OCI-LY7 (cell line): ENCODE measurements at places on chromosomes 13 and 19. TPM values are rescaled to one million over a fixed set of nuclear protein-coding genes. Genes with fewer than 3 reads are reported as not detected.

The SULT2A1 gene
- not detected in 2 replicates for total RNA-seq

The COX7A1 gene
- not detected in 2 replicates for total RNA-seq

The TTYH1 gene
- 0.53 TPM in 1 of 2 replicates, not detected in the other for total RNA-seq

The GIPR gene
- total RNA-seq, result 23.3 and 24.6 TPM in 2 replicates

The MEIOSIN gene
- total RNA-seq, result not detected in 2 replicates

The LCP1 gene
- 546 and 565 TPM in 2 replicates for total RNA-seq

The VMAC gene
- 6.0 and 7.9 TPM in 2 replicates for total RNA-seq

The ZNF229 gene
- total RNA-seq, result not detected in 2 replicates

The RABAC1 gene
- 167 and 191 TPM in 2 replicates for total RNA-seq

The KLF5 gene
- total RNA-seq, result 0.29 and 1.1 TPM in 2 replicates

The FBN3 gene
- total RNA-seq, result not detected in 2 replicates

The CIC gene
- total RNA-seq, result 48.2 and 59.3 TPM in 2 replicates

DNA sequence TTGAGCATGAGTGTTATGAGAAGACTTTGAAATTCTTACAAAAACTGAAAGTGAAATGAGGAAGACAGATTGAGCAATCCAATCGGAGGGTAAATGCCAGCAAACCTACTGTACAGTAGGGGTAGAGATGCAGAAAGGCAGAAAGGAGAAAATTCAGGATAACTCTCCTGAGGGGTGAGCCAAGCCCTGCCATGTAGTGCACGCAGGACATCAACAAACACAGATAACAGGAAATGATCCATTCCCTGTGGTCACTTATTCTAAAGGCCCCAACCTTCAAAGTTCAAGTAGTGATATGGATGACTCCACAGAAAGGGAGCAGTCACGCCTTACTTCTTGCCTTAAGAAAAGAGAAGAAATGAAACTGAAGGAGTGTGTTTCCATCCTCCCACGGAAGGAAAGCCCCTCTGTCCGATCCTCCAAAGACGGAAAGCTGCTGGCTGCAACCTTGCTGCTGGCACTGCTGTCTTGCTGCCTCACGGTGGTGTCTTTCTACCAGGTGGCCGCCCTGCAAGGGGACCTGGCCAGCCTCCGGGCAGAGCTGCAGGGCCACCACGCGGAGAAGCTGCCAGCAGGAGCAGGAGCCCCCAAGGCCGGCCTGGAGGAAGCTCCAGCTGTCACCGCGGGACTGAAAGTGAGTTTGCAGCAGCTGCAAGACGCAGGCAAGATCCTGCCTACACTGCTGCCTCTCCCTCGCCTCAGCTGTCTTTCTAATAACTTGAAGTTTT, at the start of gene TNFSF13B:
TNFSF13B (plus strand) TSS at position 118 of the 728 bp plus-strand sequence; CDS start at position 296, 178 bp downstream.
- DNase-seq, result peak; percentile 34

DNA sequence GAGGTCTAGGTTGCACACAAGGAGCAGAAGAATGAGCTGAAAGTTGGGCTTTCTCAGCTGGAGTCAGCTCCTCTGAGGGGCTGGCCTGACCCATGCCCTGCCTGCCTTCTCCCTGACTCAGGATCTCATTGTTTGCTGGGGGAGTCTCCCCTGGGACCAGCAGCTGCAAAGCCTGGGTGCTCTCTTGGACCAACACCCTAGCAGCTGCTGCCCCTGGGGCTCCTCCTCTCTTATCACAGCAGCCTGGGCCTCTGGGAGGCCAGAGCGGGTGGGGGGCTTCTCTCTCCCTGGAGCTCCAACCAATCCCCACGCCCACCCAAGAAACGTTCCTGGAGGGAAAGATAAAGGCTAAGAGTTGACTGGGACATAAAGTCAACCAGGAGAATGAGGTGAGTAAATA, 1.6 kb upstream of the FCGBP start:
- no peak for DNase-seq

DNA sequence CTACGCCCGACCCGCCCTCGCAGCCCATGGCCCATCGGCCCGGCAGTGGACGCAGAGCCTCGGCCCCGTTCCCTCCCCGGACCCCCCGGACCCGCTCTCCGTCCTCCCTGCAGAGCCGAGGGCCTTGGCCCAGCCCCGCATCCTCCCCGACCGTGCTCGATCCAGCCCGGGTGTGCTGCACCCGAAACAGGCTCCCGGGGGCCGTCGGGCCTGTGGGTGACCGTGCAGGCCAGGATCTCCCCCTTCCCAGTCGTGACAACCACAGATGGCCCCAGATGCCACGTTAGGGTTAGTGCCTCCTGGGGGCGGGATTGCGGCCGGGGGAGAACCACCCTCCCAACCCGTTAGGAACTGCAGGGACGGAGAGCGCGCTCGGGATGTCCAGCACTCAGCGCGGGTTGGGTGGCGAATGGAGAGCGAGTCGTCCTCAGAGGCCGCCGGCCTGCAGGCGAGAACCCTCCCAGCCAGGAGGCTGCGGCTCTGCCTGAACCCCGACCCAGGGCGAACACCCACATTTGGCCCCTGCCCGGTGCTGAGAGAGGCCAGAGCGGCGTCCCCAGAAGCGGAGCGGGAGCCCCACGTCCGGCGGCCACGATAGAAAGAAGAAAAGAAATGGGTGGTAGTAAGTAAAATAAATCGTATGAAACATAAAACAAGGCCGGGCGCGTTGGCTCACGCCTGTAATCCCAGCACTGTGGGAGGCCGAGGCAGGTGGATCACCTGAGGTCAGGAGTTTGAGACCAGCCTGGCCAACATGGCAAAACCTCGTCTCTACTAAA, 6.7 kb upstream of the MADCAM1 start:
- DNase-seq, result peak; percentile 24

DNA sequence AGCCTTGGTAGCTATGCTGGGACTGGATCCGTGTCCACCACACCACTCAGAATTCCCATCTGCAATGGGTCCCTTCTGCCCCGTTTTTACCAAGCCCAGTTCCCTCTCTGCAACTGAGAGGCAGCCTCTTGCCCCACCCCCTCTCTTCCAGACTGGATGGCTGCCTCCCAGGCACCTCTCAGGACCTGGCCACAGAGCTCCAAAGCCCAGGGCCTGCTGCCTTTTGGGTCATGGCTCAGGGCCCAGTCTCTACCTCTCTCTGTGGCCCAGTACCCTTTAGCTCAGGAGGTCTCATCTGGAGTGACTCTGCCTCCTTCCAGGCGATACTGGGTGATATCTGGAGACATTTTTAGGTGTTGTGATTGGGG, 10.3 kb upstream of the ZBTB7A start:
- no peak for DNase-seq

DNA sequence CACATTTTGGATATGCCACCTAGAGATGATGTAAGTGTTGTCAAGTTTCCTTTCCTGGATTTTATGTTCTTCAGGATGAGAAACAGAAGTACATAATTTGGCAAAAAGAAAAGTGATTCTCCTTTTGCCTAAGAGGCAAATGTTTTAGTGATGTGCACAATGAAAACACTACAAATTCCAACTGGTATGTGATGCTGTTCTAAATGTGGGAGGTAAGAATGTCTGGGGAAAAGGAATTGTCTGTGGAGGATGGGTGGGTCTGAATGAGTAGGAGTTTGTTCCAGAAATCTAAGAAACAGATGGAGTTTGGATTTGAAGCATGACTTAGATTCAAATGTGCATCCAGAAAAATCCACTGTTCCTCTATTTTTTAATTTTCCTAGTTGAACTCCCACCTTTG, 473.6 kb upstream of the SPRY2 start:
- DNase-seq, result no peak

GRCh38 chr13:102846261-102847015, 606 bp downstream of the ERCC5 start:
- DNase-seq, result peak; percentile 69

- DNase-seq, result no peak
Observed at GRCh38 chr13:27252467-27252866, 1.1 kb downstream of the RPL21 start.

DNA sequence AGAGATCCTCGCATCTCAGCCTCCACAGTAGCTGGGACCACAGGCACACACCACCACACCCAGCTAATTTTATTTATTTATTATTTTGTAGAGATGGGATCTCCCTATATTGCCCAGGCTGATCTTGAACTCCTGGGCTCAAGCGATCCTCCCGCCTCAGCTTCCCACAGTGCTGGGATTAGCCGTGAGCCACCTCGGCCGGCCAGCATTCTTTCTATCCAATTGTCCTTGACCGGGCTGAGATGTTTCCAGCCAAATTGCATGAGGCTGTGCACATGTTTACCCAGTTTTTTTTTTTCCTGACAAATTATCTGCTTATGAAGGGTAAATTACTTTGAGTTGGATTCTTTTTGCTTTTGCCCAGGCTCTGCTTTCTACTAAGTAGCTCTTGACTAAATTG, 28.2 kb downstream of the UNC13A start:
- no peak for DNase-seq

DNA sequence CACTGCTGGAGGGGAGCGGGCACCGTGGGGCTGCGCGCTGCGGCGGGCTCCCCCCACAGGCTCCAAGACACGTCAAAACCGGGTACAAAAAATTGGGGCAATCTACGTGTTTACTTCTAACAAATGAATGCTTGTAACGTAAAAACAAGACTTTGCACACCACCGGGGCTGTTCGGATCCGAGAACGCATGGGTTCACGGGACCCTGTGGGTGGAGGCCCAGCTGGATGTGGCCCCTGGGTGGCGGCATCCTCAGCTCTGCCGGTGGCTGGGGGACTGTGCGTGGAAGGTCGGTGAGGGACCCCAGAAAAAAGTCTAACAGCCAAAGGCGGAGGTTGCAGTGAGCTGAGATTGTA, 10.3 kb upstream of the SLC7A10 start:
- no peak for DNase-seq

DNA sequence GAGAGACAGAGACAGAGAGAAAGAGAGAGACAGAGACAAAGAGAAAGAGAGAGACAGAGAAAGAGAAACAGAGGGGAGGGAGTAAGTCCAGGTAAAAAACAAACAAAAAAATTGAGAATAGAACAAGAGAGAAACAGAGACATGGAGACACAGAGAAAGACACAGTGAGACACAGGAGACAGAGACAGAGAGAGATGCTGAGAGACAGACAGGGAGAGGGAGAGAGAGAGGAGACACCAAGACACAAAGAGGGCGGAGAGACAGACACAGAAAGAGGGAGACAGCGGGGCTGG, 5.8 kb upstream of the PROZ start:
- no peak for DNase-seq

- no peak for DNase-seq
Observed at GRCh38 chr19:31574251-31574973, 225.2 kb upstream of the TSHZ3 start.

- DNase-seq, result no peak
Observed at GRCh38 chr13:33123066-33123859, 107.0 kb downstream of the KL start.

DNA sequence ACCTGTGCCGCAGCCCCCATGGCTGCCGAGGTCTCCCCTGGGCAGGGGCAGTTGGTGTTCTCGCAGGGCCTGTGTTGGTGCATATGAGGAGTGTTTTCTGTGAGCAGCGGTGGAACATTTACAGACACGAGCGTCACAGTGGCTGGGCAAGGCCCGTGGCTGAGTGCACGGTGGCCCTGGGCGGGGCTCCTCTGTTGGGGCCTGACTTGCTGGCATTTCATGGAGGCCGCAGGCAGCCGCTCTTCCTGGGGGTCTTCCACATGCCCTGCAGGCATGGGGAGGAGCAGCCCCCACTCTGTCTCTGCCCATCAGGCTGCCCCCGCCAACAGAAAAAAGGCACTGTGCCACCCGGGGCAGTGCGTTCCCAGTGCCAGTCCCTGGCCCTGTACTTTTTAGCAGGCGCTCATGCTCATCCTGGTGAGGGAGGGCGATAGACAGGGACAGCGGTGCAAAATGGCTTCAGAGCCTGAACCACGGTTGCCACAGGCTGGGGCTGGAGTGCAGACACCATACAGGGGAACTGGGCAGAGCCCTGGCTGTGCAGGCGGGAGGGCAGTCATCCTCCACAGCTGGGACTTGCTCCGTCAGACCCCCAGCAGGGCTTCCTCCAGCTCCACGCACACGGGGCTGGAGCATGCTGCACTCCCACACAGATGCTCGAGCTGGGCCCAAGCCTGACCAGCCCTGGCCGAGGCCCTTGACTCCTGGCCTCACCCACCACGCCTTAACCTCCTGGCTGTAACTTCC, 23.5 kb downstream of the TFDP1 start:
- no peak for DNase-seq

DNA sequence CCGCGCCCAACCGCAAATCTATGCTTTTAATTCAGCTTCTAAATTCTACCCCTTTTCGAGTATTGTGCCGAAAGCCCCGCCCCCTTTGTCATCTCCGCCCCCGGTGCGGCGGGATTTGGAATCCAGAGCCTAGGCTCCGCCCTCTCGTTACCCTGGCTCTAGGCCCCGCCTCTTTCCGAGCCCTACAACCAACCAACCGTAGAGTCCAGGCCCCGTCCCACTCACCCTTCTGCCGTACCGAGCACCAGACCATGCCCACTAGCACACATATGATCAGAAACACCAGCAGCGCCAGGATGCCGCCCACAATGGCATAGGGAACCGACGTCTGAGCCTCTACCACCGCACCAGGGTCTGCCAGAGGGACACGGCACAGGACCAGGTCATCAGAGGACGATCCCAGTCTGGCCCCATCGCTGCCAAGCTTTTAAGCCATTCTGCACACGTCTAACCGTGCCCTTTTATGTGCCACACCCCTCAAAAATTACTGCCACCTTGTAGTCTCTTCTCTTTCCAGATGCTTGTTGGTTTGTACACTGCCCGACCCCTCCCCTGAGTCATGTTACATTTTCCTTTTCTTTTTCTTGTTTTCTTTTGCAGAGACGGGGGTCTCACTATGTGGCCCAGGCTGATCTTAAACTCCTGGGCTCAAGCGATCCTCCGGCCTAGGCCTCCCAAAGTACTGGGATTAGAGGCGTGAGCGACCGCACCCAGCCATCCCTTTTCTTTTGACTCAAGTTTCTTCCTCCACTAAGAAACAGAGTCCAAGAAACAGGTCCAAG, 4.7 kb upstream of the ZNF428 start:
- no peak for DNase-seq

DNA sequence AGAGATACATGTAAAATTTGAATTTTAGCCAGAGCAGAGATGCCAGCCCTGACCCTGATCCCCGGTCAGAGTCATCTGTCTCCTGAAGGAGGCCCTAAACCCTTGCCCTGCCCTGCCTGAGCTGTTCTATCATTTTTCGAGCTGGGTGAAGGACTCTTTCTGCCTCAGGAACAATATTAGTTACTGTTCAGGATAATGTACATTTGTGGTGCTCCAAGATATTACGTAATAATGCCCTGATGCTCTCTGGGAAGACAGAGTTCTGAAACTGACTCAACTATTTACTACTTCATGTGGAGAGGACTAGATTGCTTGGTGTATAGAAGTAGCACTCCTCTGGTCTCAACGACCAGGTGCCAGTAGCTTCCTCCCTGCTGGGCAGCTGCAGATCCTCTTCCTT, 37.9 kb upstream of the UBL3 start:
- no peak for DNase-seq

GRCh38 chr19:52991484-52991883, 22.2 kb upstream of the ERVV-1 start:
- DNase-seq, result no peak

GRCh38 chr19:2726904-2727639, 5.9 kb upstream of the DIRAS1 start:
- no peak for DNase-seq

- DNase-seq, result no peak
Observed at GRCh38 chr13:39751805-39752204, 96.3 kb downstream of the COG6 start.
